Muscle of leg (tissue), 16 donors: ENCODE measurements at places on chromosomes 5 and 9.

- DNase-seq: no peak
Observed at GRCh38 chr9:35295369-35296036, 133.7 kb downstream of the UNC13B start.

DNA sequence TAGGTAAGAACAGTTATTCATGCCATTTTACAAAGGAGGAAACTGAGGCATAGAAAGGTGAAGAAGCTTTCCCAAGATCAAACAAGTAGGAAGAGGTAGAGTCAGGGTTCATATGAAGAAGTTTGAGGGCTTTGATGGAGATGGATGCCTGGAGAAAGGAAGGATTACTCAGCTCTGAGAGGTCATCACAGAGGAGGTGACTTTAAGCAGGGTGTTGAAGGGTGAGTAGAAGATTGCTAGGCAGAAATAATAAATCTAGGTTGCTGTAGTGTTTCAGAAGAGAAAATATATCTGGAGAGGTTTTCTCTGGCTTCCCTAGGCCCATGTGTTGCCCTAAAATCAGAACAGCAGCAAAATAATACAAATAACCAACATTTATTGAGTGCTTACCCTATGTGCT is 196.3 kb downstream of the PALM2AKAP2 start:
- no peak for DNase-seq

DNA sequence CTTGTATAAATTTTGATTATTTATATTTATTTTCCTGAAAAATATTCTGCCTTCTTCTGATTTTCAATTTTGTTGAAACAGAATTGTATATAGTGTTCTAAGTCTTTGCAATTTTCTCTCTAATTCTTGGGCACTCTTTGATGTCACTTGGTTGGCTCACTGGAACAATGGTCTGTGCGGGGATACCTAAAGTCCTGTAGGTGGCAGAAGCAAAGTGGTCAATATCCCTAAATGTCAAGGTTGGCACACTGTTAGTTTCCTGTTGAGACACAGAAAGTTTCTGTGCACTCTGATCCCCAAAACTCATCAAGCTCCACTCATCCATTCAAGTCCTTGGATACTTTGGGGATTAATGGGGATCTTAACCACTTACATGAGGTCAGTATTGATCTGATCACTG is 480.8 kb upstream of the CCNG1 start:
- DNase-seq: no peak

GRCh38 chr5:43601454-43602260 is 1.3 kb upstream of the NNT start:
- DNase-seq: peak; percentile 59

- DNase-seq: no peak
Observed at GRCh38 chr5:54993318-54993717, 7.9 kb upstream of the ESM1 start.
